ENCODE measurements at places on chromosomes 16 and 17.

DNA sequence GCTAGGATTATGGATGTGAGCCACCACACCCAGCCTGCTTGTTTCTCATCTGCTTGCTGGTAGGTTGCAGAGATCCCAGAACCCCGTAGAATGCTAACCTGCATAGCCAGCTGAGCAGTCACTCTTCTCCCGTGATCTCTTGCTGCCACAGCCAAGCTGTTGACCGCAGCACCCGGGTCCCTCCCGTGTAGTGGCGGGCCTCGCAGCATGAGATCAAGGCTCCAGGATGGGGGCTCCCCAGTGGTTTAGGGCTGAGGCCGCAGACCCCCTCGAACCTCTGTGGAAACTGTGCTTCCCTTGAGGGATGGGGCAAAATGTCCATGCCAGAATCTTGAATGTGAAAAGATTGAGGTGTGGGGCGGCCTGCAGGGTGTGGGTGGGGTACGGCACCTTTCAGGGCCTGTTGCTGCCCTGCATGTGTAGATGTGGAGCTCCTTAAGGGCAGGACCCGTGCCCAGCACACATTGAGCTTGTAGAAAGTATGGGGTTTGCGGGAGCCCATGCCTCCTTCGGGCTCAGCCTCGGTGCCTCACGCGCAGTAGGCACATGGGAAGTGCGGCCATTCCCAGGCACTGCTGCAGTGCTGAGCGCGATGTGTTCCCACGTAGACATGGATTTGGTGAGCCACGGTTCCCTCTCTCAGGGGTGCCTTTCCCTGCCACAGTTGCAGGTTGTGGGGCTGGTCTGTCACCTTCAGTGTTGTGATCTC, 99.9 kb downstream of the BANP start:
- DNase-seq: no peak

DNA sequence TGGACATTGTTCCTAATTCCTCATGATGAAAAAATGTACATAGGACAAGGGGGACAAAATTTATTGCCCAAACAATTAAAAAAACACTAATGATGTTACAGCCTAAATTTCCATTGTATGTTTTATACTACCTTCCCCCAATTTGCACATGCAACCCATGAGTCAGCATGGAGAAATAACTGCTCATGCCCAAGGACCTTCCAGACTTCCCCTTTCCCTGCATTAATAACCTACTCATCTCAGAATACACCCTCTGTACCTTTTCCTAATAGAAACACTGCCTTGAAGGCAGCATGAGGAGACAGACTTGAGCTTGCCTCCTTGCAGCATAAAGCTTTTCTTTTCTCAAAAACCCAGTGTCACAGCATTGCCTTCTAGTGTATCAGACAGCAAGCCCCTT, 2402.8 kb downstream of the TP53TG3F start:
- DNase-seq: no peak

- no peak for DNase-seq
These were observed 181.6 kb downstream of the TMEM132E start for GRCh38 chr17:34760931-34761495.

- no peak for DNase-seq
These were observed 138.4 kb downstream of the WWOX start for GRCh38 chr16:78237841-78238240.

GRCh38 chr17:73625991-73626673, 18.1 kb downstream of the SDK2 start:
- no peak for DNase-seq

DNA sequence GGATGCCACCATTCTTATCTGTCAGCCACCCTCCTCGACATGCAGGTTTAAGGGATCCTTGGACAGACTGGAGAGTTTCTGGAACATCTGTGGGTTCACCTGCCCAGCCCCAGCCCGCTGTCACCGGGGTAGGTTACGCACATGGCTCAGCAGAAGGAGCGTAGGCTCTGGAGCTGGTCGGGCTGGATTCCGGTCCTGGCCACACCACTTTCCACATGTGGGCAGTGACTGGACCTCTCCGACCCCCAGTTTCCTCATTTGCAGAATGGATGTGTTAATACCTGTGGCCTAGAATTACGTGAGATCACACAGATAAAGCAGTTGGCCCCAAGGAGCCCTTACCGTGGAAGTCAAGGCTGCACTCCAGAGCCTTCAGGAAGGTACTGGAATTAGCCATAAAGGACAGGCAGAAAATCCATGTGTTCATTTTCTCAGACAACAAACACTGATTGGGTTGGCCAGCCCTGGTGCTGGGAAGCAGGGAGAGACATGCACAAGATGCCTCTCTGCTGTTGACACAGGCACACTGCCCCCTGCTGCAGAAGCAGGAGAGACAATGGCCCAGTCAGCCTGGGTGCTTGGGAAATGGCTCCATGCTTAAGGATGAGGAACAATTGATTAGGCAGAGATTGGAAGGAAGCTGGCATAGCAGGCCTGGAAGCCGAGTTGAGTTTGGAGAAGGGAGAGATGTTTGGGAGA, 58.8 kb downstream of the SF3B3 start:
- no peak for DNase-seq

DNA sequence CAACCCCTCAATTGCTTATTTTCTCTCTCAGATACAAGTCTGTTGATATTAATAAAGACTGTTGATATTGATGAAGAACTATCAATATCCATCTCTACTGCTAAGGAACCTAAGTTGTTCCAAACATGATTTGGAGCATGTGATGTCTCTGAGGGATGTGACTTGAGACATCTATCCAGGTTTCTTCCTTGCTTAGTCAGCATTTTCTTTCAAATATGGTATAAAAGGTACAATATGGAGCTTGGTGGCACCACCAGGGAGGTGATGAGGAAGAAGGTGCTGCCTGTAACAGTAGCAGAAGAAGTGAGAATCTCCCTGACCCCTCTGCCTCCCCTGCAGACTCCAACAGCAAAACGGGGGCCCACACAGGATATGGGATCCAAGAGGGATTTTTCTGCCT, 329.0 kb downstream of the MAF start:
- DNase-seq: no peak

- DNase-seq: no peak
These were observed 5.8 kb downstream of the TOM1L2 start for GRCh38 chr17:17966399-17966798.

GRCh38 chr16:78852081-78852635, 748.4 kb downstream of the MAF start:
- DNase-seq: no peak

GRCh38 chr17:28675490-28675889, 13.5 kb downstream of the SUPT6H start:
- DNase-seq: no peak

DNA sequence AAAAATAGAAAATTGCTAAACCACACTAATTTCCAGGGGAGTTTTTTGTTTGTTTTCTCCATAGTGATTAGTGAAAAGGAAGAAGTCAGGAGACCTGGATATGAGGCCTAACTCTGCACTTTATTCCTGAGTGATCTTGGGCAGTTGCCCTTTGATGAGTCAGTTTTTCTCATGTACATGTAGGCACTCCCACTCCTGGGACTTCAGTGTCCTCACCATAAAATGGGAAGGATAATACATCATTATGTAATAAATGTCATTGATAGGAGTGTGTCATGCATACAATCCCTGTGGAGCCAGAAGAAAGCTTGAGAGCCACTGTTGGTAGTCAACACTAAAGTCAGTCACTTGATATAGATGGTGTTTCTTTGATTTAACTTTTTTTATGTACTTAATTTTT, 32.5 kb downstream of the WIPF2 start:
- no peak for DNase-seq

GRCh38 chr16:68700120-68700519, 37.0 kb upstream of the CDH1 start:
- no peak for DNase-seq

DNA sequence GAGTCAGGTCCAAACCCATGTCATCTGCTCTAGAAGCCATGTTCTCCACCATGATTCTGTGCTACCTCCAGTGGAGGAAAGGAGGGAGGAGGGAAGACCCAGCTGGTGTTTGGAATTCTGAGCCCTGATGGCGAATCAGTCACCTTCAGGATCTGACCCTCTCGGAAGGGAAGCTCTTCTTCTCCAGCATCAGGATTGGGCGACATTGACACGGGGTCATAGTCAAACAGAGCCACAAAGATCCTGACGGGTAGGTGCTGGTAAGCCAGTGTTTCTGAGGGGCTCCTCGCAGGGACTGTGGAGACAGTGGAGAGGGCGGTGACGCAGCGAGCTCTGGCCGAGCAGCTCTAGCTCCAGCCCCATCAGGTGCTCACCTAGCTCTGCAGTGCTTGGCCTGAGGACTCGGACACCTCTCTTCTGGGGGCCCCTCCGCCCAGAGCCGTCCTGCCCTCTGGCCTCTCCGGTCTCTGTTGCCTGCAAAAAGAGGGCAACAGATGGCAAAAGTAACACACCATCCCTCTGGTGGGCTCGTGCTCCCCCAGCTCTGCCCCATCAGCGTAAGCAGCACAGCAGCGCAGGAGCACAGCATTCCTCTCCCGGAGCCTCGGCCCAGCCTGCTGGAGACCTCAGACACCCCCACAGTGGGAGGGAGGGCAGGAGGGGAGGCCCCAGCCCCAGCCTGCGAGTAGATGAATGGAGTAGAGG, 21.0 kb downstream of the TSPOAP1 start:
- no peak for DNase-seq

DNA sequence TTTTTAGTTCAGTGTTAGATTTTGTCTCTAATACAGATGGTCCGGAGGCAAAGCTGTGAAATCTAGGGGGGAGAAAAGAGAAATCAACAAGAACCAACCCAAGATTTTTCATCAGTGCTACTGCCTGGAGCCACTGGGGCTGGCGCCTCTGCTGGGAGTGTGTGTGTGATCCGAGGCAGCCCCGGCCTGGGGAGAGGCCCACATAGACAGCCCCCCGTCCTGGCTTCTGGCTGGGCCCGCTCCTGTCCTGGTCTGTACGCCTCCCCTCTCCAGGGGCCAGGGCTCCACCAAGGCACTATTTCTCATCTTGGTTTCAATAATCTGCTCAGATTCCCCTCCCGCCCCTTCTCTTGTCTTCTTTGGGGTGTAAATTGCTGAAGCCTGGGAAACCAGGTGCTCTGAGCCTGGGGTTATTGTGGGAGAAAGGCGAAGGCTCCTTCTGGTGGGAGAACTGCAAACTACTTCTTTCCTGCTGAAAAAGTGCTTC, 7.8 kb downstream of the BAHCC1 start:
- no peak for DNase-seq

GRCh38 chr16:17015702-17016101, 455.1 kb downstream of the XYLT1 start:
- DNase-seq: no peak
